ENCODE measurements at places on chromosomes 1 and 21.

DNA sequence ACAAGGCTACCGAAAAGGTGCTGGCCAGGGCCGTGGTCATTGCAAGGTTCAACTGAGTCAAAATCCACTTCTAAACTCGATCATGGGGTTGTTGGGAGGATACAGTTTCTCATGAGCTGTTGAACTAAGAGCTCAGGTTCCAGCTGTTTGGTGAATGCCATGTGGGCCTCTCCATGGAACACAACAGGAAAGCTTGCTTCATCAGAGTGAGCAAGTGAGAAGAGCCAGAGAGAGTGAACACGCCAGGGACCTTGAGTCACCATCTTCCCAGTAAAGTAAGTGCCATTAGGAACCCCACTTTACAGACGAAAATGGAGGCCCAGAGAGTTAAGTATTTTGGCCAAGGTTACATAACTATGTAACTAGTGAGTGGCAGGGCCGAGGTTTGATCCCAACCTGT, 475.1 kb upstream of the VAMP3 start:
- DNase-seq = no peak

DNA sequence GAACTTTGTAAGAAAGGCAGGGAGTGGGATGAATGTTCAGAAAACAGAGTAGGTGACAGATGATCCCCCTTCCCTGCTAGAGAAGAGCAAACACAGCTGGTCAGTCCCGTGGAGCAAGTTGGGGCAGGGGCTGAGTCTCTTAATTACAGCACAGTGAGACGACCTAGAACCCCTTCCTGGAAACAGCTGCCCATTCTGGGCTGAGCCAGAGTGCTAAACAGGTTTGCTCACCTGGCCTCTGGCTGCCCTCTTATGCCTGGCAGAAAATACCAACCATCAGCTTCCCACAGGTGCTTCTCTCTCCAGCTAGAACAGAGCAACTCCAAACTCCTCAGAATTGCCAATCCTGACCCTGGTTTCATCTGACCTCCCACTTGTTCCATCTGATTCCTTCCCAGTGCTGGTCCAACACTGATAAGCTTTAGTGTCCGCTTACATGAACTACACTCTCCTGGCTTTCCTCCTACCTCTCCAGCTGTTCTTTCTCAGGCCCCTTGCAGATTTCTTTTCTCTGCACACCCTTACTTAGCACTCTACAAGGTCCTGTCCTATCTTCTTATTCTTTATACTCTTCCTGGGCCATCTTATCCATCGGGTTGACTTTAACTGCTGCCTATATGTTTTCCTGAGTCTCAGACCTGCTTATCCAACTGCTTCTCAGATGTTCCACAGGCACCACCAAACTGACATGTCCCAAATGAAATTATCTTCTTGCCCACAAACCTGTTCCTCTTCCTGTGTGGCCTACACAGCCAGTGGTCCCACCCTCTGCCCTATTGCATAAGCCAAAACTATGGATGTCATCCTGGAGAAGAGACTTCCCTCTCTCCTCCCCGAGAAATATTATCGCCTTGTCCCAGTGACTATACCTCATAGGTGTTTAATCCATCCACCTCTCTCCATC, 22.6 kb upstream of the COL9A2 start:
- no peak for DNase-seq

DNA sequence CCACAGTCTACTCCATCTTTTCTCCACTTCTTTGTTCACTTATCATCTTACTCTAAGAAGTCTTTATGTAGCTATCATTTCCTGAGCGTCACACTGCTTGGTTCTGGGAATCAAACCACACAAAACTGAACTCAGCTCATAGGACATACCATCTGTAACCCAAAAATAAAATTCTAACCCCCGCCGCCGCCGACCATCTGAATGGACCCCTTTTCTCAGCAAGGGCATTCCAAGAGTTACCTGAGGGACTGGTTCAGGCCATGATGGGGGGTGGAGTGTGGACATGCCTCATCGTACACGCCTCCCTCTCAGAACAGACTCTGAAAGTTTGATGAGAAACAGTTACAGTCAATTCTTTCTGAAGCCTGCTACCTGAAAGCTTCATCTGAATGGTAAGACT, 12.6 kb upstream of the CHI3L2 start:
- no peak for DNase-seq

- DNase-seq = no peak
Measured at GRCh38 chr21:14879458-14879857, 185.3 kb downstream of the NRIP1 start.

GRCh38 chr1:227766653-227767277, 31.5 kb downstream of the SNAP47 start:
- no peak for DNase-seq

DNA sequence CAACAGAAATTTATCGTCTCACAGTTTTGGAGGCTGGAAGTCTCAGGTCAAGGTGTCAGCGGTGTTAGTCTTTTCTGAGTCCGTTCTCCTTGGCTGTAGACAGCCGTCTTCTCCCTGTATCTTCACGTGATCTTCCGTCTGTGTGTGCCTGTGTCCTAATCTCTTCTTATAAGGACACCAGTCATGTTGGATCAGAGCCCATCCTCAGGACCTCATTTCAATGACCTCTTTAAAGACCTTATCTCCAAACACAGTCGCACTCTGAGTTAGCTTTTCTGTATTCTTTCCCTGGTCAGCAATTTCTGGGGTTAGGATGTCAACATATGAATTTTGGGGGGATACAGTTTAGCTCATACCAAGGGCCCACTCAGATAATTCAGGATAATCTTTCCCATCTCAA, 247.7 kb downstream of the PRDM2 start:
- no peak for DNase-seq

- DNase-seq = no peak
Measured at GRCh38 chr1:232340446-232340845, 289.5 kb downstream of the SIPA1L2 start.

Measured in stromal cell of bone marrow (primary cell).